Right lung (tissue), 10 donors: ENCODE measurements at places on chromosomes 5 and 9. TPM values are rescaled to one million over a fixed set of nuclear protein-coding genes. Genes with fewer than 3 reads are reported as not detected.

- no peak for DNase-seq
Observed at GRCh38 chr9:84748112-84748511, 78.6 kb downstream of the NTRK2 start.

- DNase-seq = no peak
Observed at GRCh38 chr5:173246135-173246495, 11.1 kb upstream of the NKX2-5 start.

- no peak for DNase-seq
Observed at GRCh38 chr9:36438536-36439236, 38.6 kb upstream of the RNF38 start.

DNA sequence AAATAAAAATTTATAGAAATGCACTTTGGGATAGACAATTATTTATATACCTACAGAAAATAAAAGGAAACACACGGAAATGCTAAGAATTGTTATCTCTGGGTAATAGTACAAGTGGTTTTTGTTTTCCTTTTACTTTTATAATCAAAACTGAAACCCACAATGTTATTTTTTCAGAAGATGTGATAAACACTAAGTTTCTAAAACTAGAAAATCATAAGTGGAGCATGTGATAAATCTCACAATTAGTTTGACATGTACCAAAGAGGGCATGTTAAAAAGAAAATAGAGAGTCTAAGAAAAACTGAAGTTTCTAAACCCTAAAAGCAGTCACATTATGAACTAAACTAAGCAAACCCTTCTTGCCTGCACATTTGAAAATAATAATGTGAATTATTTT, 61.1 kb downstream of the OXCT1 start:
- DNase-seq = no peak

DNA sequence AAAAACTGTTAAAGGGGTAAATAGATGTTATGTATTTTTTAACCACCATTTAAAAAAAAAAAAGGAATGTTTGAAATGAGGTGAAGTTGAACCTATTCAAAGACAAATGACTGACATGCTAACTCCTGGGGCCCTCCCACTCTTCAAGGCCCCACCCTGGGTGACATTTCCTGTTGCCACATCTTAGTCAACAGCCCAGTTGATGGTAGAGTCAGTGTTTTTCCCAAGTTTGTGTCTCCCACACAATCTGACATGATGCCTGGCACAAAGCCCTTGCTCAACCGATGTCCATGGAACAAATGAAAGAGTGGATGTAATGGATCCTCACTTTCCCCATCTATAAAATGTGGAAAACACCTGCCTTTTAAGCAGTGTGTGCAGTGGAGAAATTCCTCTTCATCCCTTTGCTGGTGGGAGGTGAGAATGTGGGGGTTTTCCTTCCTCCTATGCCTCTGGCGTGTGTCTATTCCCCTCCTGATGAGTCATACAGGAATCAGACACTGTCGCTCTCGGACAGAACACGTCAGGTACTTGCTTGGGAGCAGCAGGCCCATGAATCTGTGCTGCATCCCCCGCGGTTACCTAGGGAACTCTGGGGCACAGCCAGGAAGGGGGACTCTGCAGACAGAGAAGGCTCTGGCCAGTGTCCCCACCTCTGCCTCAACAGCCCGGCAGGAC, 13.7 kb upstream of the ADRA1B start:
- DNase-seq = no peak

ZNF454 gene
- polyA plus RNA-seq = 8.2 TPM

DIPK1B gene
- 22.7 TPM for polyA plus RNA-seq

GRCh38 chr9:114096041-114096511, 3.0 kb downstream of the KIF12 start:
- no peak for DNase-seq

DNA sequence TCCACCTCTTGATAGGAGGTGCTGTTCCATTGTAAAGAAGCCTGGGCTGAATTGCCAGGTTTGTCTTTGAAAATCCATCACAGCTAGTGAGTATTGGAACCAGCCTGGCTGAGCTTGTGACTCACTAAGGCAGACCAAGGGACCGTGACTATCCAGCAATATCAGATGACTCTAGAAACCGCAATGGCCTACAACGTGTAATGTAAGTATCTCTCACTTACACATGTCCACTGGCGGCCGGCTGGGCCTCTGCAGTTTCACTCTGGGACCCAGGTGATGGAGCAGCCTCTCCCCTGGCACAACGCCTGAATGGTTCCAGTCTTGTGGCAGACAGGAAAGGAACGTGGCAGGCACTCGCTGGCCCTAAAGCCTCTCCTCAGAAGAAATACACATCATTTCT, 3.1 kb upstream of the HRH2 start:
- DNase-seq = no peak

- DNase-seq = no peak
Observed at GRCh38 chr5:9553561-9553960, 7.7 kb upstream of the SEMA5A start.

STPG3 gene
- 1.5 TPM for polyA plus RNA-seq
